HT1080 (cell line): ENCODE measurements at places on chromosomes 12 and 14.

DNA sequence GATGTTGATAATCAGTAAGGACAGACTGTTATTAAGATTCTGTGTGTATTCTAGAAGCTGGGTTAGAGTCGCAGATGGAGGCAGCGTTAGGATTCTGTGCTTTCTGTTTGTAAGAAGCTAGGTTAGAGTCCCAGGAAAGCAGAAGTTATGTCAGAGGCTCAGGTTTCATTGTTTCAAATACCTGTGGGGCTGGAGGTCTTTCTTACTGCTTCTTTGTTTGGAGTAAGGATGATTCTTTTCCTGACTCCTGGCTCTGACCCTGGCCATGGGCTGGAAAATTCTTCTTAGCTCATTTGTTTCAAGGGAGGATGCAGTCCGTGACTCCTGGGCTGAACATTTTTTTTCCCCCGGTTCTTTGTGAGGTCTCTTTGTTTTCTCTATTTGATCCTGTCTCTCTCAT is 5.2 kb downstream of the MUCL1 start:
- no peak for DNase-seq

GRCh38 chr12:128783129-128783574 is 40.6 kb downstream of the SLC15A4 start:
- DNase-seq = peak; percentile 84

GRCh38 chr14:85461432-85462133 is 68.4 kb upstream of the FLRT2 start:
- no peak for DNase-seq

GRCh38 chr14:44162197-44162596 is 344.9 kb downstream of the FSCB start:
- peak; percentile 42 for DNase-seq

DNA sequence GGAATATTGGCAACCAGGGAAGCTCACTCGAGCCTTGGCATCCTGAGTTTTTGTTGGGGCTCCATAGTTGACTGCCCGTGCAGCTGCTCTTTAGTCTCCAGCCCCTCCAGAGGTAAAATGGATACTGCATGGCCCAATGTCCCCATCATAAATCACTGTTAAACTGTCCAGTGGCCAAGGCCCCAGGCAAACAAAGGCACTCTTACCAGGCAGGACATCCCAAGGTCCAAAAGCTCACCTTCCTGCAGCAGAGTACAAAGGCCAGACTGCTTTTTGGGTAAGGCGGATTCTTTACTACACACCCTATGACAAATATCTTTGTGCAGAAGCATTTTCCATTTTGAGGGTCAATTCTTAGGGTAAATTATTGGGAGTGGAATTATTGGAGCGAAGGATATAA is 81.1 kb downstream of the GPATCH2L start:
- DNase-seq = no peak

GRCh38 chr12:98456576-98457573 is 58.5 kb upstream of the TMPO start:
- DNase-seq = no peak
